ENCODE measurements at places on chromosomes 7 and 10. TPM values are rescaled to one million over a fixed set of nuclear protein-coding genes. Genes with fewer than 3 reads are reported as not detected.
A peak's percentile ranks its signal among the peaks of the same experiment; 100 is the strongest.

DNA sequence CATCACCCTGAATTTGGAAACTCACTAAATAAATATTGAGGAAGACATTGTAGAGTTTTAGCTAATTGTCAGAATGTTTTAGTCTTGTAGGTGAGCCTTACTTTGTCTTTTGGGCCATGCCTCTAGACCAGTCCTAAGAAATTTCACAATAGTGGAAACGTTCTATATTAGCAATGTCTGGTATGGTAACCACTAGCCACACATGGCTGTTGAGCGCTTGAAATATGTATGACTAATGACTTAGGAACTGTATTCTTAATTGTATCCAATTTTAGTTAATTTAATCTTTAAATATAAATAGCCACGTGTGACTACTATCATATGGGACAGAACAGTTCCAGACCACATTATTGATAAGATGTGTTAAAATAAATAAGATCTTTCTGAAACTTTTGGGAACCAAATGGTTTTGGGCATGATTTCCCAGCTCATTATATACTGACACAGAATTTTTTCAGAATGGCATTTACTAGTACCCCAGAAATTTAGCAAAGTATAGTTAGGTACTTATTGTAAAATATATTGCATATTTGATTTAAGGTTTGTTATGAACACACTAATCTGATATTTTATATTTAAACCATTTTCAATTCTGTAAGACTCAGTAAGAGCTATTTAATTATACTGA, 95.0 kb downstream of the VPS50 start:
- DNase-seq: no peak

The SUN3 gene
- total RNA-seq: not detected

GRCh38 chr7:135147341-135147898, 452 bp upstream of the TMEM140 start:
- peak; percentile 36 for DNase-seq

- DNase-seq: peak; percentile 79
Observed at GRCh38 chr10:3805201-3805790, 20.3 kb upstream of the KLF6 start.

DNA sequence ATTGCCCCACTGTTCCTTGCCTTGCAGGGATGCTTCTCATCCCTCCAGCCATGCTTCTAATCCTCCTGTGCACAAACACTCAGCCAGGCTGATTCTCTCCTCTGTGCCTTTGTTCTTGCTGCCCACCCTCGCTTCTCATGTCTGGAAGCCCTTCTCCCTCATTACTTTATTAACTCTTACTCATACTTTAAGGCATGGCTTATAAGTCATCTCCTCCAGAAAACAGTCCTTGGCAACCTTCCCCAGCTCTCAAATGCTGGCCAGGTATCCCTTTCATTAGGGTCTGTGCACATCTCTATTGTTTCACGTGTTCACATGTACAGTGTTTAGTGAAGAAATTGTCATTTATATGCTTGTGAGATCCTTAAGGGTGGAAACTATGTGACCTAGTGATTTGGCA, 62.9 kb downstream of the ITGB8 start:
- DNase-seq: no peak

GRCh38 chr10:48309711-48310226, 3.3 kb downstream of the MAPK8 start:
- DNase-seq: peak; percentile 69

DNA sequence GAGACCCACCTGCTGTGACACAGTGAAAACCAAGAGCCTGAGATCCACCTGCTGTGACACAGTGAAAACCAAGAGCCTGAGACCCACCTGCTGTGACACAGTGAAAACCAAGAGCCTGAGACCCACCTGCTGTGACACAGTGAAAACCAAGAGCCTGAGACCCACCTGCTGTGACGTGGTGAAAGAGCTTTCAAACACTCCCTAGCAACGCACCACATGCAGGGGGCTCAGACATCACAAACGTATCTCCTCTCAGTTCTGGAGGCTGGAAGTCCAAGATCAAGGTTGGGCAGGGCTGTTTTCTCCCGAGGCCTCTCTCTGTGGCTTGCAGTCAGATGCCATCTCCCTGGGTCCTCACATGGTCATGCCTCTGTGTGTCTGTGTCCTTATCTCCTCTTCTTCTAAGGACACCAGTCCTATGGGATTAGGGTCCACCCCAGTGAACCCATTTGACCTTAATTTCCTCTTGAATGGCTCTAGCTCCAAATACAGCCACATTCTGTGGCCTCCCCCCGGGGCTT, 43.8 kb downstream of the INSIG1 start:
- no peak for DNase-seq

DNA sequence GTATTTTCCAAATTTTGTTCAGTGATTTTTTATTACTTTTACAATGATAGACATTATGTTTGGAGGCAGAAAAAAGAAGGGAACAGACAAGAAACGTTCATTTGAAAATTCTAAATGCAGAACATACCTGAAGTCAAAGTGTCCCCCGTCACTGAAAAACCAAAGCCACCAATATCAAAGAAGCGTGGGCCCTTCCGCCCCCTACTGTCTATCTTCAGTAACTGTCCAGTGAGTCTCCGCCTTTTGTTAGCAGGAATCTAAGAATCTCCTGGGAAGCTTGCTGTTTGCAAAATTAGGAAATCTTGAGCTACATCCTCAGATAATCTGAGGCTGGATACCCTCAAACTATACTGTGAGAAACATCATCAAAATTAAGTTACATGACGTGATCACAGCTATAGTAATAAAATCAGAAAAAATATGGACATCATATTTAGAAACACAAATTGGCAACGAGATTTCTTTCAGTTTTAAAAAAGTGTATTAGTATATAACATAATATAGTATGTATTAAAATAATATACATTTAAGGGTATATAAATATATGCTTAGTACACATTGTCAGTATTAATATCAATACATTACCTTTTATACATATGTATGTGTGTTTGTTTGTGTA, 169.3 kb upstream of the AKR1E2 start:
- peak; percentile 59 for DNase-seq

DNA sequence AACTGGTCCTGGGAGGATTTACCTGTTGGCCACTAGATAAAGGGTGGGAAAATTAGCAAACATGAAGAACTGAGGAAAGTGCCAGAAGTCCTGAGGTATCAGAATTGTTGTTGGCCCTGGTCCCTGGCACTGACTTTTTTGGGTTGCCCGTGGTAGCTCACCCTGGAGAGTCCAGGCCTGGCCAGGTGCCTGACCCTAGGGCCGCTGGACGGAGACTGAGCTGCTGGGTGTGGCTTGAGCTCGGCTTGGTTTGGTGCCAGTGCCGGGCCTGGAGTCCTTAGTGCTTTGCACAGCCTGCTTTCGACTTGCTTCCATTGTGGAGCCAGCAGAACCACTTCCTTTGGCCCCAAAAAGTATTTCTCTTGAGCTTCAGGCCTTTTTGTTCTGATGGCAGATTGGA, 12.9 kb downstream of the MDH2 start:
- no peak for DNase-seq

DNA sequence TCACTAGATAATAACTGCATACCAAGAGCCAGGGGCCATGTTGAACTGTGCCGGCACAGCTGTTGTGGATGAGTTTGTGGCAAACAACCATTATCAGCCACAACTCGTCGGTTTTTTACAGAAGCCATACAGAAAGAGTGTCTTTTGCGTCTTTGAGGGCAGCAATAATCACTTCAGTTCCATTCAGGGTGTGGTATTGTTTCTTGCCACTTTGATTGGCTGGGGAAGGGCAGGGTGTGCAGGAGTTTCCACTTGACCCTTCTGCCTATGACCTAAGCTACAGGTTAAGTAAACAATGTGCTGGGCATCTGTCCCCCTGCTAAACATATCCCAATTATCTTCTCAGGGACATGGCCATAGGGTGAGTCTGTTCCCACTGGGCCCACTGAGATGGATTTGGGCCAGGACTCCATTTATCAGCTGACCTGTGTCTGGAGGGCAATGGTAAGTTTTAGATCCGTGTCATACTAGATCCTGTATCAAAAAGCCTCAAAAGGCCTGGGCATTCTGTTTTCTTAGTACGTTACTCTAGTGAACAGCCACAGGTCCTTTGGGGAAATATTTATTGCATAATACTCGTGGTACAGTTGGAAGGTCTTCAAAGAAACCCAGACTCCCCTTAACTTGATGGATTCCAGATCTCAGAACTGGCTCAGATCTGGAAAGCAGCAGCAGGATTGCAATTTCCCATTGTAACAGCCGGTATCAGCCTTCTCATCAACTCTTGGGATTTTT, 15.9 kb downstream of the ZNF3 start:
- DNase-seq: no peak

The EBLN1 gene
- total RNA-seq: not detected

- no peak for DNase-seq
Observed at GRCh38 chr10:22518167-22518724, 172.9 kb downstream of the SPAG6 start.

The PTPRN2 gene
- 0.78 TPM for total RNA-seq

Measured in Caki2 (cell line).